Endothelial cell of coronary artery (primary cell): ENCODE measurements at places on chromosomes 7 and 10. TPM values are rescaled to one million over a fixed set of nuclear protein-coding genes. Genes with fewer than 3 reads are reported as not detected.

VWDE gene
- 0.19 and 0.63 TPM in 2 replicates for total RNA-seq

RAB19 gene
- 0.27 TPM in 1 of 2 replicates, not detected in the other for total RNA-seq

PRLHR gene
- total RNA-seq: not detected in 2 replicates

CCL24 gene
- total RNA-seq: 0.28 TPM in 1 of 2 replicates, not detected in the other

NFE2L3 gene
- total RNA-seq: 32.2 and 55.4 TPM in 2 replicates

CFAP46 gene
- 1.1 and 2.3 TPM in 2 replicates for total RNA-seq

GIMAP2 gene
- 47.5 and 55.9 TPM in 2 replicates for total RNA-seq

TMEM196 gene
- not detected in 2 replicates for total RNA-seq

CYP26C1 gene
- total RNA-seq: 0.47 and 0.63 TPM in 2 replicates
